ENCODE measurements at places on chromosomes 4 and X. TPM values are rescaled to one million over a fixed set of nuclear protein-coding genes. Genes with fewer than 3 reads are reported as not detected.

The CLDN2 gene
- total RNA-seq = 1.3 TPM

The FHDC1 gene
- total RNA-seq = 9.9 TPM

The SSX1 gene
- total RNA-seq = not detected

The GSPT2 gene
- 7.5 TPM for total RNA-seq

The JADE1 gene
- total RNA-seq = 36.7 TPM

The CXCL11 gene
- not detected for total RNA-seq

The CT45A8 gene
- not detected for total RNA-seq

Measured in tongue (tissue), 3 donors.